ENCODE measurements at places on chromosomes 11 and 22. TPM values are rescaled to one million over a fixed set of nuclear protein-coding genes. Genes with fewer than 3 reads are reported as not detected.

The ADAMTS15 gene
- total RNA-seq = under 0.01 TPM

The KDELR3 gene
- total RNA-seq = 36.0 TPM

The APOBEC3C gene
- total RNA-seq = 1.7 TPM

The CCDC73 gene
- total RNA-seq = not detected

The TOB2 gene
- total RNA-seq = 16.5 TPM

The RIC8A gene
- 152 TPM for total RNA-seq

The PES1 gene
- total RNA-seq = 97.1 TPM

The OR2AG2 gene
- total RNA-seq = 0.09 TPM

The MFNG gene
- 73.4 TPM for total RNA-seq

The HEPN1 gene
- total RNA-seq = 0.09 TPM

The OR6M1 gene
- total RNA-seq = not detected

The PRODH gene
- total RNA-seq = under 0.01 TPM
